ENCODE measurements at places on chromosomes 2 and 18.
A peak's percentile ranks its signal among the peaks of the same experiment; 100 is the strongest.

GRCh38 chr2:116413659-116414058 lies 1400.8 kb upstream of the DDX18 start:
- no peak for DNase-seq

DNA sequence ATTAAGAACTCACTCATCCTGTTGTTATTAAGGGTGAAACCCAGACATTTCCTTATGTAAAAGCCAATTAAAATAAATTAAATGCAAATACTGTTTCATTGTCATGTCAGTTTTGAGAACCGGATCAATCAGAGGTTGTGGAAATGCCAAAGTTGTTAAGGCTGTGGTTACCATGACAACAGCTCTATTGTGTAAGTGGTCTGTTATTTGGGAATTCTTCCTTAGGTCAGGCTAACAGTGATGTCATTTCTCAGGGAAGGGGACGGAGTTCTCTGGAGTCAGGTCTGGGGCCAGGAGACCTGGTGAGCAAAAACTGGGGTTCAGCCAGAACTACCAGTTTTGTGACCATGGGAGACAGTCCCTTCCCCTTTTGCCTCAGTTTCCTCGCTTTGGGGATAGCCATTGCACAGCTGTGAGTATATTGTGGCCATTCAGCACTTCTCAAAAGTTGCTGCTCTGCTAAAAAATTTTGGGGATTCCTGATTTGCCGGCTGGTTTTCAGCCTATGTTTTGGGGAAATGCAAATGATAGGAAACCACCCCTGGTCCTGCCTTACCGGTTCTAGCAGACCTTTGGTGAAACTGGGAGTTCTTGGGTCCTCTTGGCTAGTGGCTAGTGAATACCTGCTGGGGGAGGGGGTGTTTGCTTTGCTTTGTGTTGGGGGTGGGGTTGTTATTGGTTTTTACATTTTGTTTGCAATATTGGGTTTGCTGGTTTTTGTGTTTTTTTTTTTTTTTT lies 21.6 kb downstream of the HPCAL1 start:
- DNase-seq: no peak

DNA sequence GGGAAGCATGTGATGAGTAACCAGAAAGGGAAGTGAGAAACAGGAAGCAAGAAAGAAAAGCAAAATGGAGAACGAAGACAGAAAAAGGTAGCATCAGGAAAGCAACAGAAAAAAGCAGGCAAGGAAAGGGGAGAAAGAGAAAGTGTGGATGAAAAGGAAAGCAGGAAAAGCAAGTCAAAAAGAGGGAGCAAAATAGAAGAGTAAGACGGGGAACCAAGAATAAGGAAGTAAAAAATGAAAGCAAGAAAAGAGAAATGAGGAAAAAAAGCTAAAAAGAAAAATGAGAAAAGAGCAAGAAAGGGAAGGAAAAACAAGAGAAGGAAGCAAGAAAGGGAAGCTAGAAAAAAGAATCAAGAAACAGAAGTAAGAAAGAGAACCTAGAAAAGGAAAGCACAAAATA lies 242.3 kb upstream of the NCKAP5 start:
- no peak for DNase-seq

DNA sequence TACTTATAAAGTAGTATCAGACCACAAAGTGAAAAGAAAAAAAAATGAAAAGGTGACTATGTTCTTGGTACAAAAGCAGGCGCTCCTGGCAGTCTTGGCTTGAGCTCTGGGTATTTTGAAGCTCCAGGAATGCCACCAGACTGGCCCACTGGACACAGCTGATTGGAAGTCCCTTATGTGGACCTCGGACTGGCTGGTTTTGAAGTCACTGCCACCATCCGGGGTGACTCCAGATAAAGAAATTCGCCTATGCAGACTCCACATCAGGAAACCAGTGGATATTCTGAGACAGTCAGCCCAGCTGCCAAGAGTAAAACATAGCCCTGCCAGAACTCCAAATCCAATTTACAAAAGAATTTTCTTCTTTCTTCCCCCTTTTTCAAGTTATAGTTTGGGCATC lies 28.0 kb downstream of the ACKR3 start:
- DNase-seq: no peak

DNA sequence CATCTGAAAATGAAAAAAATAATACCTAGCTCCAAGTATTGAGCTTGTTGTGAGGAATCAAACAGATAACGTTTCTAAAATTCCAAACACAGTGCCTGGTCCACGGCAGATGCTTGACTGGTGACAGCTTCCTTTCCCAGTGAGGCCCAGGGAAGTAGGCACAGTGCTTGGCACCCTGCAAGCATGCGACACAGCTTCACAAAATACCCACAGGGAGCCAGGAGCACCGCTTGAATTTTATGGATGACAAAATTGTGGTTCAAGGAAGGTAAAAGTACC lies 205.1 kb upstream of the TNP1 start:
- no peak for DNase-seq

GRCh38 chr18:62723666-62724281 lies 8.4 kb downstream of the PHLPP1 start:
- DNase-seq: no peak

GRCh38 chr2:171547256-171547655 lies 25.0 kb downstream of the CYBRD1 start:
- no peak for DNase-seq

GRCh38 chr2:196131949-196132925 lies 39.1 kb downstream of the STK17B start:
- DNase-seq: peak; percentile 47

GRCh38 chr2:26568076-26568890 lies 72.9 kb downstream of the CIB4 start:
- no peak for DNase-seq

DNA sequence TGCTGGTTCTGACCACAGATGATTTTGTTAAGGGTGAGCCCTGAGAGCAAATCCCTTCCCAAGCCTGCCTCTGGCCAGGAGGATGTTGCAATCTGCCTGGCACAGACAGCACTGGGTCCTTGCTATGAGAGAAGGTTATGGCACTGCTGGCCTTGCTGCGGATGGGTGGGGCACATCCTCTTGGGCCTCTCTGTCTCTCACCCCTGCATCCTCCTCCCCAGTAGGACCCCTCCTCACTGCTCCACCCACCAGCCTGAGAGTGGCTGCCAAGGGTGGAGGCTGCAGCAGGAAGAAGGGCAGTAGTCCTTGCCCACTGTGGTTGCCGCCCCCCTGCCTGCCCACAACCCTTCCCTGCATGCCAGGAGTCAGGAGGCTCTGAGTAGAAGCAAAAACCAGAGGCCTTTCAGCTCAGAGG lies 180.9 kb downstream of the ZBTB7C start:
- DNase-seq: no peak

DNA sequence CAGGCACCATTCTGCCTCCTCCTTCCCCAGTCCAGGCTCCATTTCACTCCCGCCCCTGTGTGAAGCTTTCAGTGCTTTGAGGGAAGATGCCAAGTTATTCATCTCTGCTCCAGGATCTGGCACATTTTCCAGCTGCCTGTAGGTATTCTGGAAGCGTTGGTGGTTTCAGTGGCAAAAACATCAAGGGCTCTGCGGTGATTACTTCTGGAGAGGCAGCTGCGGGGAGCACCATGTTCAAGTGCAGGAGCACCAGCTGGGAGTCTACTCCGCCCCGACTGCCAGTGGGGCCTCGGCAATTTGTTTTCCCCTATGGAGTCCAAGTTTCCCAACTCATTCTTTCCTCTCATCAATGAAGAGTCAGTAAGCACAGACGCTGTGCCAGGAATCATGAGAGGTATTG lies 211.7 kb downstream of the CLIP4 start:
- no peak for DNase-seq

DNA sequence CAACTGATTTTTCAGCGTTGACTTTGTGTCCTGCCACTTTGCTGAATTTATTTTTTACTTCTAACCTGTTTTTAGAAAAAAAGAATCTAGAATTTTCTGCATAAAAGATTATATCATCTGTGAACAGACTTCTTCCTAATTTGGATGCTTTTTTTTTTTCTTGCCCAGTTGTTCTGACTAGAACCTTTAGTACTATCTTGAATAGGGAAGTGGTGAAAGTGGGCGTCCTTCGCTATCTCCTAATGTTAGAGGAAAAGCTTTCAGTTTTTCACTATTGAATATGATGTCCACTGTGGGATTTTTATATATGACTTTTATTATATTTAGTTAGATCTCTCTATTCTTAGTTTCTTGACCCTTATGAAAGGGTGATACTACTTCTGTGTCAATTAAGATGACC lies 25.7 kb upstream of the KCNJ13 start:
- DNase-seq: no peak

- no peak for DNase-seq
Measured at GRCh38 chr2:149082079-149082478, 43.6 kb downstream of the LYPD6B start.

DNA sequence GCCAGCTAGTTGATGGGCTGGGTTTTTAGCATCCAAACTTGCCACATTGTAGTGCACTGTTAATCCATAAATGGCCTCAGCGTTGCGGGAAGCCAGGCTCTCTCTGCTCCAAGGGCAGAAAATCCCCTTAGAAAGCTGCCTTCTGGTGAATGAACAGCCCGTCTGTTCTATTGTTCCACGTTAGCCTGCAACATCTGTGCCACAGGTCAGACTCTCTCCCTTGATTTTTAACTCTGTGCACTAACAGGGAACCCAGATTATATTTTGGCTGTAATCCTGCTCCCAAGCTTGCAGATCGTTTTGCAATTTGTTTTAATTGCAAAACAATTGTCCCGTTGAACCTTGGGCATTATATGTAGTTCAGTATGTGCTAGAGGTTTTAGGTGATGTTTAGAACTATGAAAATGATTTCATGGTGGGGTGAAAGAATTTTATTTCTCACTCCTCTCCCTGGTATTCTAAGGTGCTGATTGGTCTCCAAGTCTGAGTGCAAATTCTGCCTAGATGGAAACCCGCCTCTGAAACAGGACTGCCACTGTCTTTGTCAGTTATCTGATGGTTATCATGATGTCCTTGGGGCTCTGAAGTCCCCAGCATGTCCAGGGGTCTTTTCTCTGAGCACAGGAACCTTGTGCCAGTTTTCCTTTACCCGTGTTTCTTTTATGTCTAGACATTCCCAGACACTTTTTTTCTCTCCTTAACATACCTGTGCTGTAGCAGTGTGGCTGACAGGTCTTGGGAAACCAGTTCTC lies 106.6 kb downstream of the MAP4K4 start:
- DNase-seq: no peak

DNA sequence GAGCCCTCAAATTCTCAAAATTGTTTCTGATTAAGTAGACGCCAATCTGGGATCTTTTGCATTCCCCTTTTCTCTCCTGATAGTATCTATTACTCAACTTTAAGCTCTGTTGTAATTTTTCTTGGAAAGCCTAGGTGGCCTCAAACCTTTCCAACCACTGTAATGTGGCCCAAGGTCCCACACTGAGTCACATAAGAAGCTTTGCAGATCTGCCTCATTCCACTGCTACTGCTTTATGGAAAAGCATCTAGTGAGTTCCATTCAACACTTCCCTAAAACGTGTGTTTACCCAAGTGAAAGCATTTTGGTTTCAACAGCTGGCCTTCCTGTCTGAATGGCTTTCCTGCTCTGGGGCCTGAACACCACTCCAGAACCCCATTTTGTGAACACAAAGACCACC lies 493.6 kb upstream of the SPHKAP start:
- DNase-seq: no peak
